Testis (tissue), 5 donors: ENCODE measurements at places on chromosomes 16 and 17. TPM values are rescaled to one million over a fixed set of nuclear protein-coding genes. Genes with fewer than 3 reads are reported as not detected.

GRCh38 chr16:84404936-84405639 lies 36.8 kb downstream of the ATP2C2 start:
- no peak overlapping the region for H3K27ac ChIP-seq
- no peaks in the 10 kb centered on the region for H3K4me1 ChIP-seq
- H3K27me3 ChIP-seq = no peaks in the 10 kb centered on the region
- DNase-seq = no peak

GRCh38 chr16:536746-537145 lies 9.2 kb downstream of the CAPN15 start:
- no peak for DNase-seq
- H3K4me3 ChIP-seq = no peak overlapping the region
- no peak overlapping the region for H3K27ac ChIP-seq
- H3K4me1 ChIP-seq = peaks cover 16% of the 10 kb centered on the region
- no peaks in the 10 kb centered on the region for H3K36me3 ChIP-seq

- no peak for DNase-seq
- H3K4me3 ChIP-seq = no peak overlapping the region
- peak overlapping the region; percentile 77 for H3K27ac ChIP-seq
- H3K36me3 ChIP-seq = no peaks in the 10 kb centered on the region
- H3K27me3 ChIP-seq = no peaks in the 10 kb centered on the region
- H3K4me1 ChIP-seq = peaks cover 45% of the 10 kb centered on the region
Observed at GRCh38 chr17:1002412-1002753, 5.5 kb downstream of the TIMM22 start.

GRCh38 chr17:69418535-69418934 lies 4.0 kb downstream of the MAP2K6 start:
- H3K4me1 ChIP-seq = no peaks in the 10 kb centered on the region
- no peak for DNase-seq
- H3K27ac ChIP-seq = no peak overlapping the region

The GDPD1 gene
- total RNA-seq = 9.6 TPM

The PNMT gene
- total RNA-seq = 2.6 TPM

The CFAP20 gene
- total RNA-seq = 91.5 TPM
